ENCODE measurements at places on chromosomes 16 and 17.
A peak's percentile ranks its signal among the peaks of the same experiment; 100 is the strongest.

DNA sequence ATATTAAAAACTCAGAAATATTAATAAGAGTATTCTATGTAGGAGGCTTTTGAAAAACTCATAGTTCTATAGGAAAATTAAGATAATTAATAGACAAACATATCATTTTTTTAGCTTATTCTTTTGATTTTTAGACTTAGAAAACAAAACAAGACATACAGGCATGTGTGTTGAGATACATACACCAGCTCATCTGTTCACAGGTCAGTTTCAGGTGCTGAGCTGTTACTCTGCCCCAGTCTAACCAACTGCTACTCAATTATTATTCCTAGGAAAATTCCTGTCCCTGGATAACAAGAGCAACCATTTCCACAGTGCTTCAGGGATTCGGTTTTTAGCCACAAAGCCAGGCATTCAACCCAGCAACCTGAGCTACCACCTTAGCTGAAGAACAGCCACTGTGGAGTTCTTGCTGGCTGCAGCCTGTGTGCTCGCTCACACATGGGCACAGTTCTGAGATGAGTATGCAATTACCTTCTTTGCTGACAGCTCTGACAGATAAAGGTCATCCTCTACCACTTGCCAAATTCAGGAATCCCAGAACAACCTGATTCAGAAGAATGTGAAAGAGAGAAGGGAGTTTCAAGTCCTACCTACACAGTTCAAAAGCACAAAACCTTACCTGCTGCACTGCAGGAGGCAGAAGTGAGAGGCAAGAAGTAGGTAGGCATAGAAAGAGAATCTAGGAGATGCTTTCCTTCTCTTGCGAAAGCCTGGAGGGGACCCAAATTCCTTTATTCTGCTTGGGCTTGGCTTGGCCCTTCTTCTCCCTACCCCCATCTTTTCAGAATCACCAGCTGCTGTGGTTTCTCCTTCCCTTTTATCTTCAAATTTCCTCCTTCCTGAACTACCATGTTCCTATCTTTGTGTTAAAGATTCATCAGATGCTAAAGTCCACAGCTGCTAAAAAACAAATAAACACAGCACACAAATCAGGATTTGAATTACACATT, 62.7 kb downstream of the TEX2 start:
- no peak for DNase-seq

DNA sequence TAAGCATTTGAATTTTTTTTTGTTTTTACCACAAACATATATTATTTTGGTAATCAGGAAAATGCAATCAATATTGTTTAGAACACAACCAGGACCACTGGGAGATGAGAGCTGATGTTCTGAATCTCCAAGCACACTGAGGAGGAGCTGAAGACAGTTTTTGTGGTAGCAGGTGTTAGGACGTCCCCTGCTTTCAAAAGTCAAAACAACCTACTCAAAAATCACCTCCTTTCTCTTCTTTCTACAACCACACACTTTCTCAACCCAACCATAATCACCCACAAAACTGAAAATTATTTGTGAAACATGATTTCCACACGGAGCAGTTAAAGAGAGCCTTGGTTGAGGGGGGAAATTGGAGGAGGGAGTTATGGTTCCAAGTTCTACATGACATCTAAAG, 26.7 kb upstream of the CFAP20 start:
- DNase-seq, result no peak

GRCh38 chr17:73533127-73533526, 111.1 kb downstream of the SDK2 start:
- DNase-seq, result no peak

DNA sequence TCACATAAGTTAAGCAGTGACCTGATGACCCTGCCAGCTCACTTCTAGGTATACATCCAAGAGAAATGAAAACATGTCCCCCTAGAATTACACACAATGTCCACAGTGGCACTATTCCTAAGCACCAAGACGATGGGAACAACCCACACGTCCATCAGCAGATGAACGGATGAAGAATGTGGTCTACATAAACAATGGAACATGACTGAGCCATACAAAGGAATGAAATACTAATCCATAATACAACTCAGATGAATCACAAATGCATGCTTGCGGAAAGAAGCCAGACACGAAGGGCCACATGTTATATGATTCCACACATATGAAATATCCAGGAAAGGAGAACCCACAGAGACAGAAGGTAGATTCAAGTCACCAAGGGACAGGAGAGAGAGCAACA, 17.4 kb downstream of the USP22 start:
- no peak for DNase-seq

DNA sequence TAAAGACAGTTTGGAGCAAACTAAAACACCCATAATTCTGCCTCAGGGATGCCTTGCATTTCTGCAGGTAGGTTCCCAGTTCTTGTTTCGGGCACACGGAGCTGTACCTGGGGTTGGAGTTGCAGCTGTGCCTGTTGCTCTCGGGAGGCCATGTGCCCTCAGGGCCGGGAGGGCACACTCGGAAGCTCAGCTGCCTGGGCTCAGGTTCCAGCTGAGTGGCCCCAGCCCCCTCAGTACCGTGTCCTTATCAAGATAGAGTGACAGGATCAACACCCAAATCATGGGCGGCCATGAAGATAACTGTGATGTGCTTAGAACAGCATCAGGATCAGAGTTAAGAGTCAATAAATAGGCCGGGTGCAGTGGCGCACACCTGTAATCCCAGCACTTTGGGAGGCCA, 107.9 kb downstream of the SNX29 start:
- DNase-seq, result no peak

DNA sequence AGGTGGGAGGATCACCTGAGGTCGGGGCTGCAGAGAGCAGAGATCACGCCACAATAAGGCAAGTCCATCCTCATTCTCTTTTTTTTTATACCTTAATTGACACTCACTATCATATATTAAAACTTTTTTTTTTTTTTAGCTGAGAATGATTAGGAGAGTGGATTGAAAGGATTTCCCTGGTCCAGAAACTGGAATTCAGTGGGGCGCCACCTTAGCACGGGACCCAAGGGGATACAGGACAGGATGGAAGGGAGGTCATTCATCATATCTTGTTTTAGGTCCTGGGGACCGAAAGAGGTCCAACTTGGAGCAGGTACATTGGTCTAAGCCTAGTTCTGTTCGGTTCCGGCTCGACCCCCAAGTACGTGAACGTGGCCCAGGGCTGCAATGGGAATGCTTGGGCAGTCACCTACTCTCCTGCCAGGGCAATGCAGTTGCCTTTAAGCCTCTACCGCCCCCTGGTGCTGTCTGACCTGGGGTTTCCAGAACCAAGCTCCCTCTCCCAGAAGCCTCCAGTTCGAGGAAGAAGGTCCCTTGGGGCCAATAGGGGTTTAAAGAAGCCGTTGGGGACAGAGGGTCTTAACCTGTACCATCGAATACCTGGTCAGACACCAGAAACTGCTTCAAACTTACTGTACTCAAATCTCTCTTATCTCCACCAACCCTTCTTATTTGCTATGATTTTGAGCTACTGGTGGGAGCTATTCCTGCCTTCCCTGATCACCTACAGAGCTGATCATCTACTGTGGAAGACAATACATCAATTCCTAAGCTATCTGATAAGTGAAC, 19.9 kb upstream of the GPATCH8 start:
- DNase-seq, result peak; percentile 82

DNA sequence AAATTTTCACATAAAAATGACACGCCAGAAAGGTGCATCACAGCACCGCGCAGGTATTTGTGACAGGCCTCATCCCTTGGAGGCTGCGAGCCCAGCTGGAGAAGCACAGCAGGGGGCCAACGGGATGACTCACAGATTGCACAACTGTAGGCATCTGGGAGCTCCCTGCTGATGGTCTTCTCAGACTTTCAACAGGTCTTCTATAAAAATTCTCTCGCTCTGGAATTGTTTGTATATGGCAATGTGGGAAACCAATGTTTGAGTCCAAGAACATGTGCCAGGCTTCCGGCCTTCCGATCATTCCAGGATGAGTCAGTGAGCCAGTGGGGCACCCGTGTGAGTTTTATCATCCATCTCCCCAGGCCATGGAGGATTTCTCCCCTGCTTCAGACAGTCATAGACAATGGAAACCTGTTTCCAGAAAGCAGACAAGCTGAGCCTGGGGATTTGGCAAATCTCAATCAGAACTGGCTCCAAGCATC, 24.1 kb upstream of the ADORA2B start:
- peak; percentile 97 for DNase-seq

DNA sequence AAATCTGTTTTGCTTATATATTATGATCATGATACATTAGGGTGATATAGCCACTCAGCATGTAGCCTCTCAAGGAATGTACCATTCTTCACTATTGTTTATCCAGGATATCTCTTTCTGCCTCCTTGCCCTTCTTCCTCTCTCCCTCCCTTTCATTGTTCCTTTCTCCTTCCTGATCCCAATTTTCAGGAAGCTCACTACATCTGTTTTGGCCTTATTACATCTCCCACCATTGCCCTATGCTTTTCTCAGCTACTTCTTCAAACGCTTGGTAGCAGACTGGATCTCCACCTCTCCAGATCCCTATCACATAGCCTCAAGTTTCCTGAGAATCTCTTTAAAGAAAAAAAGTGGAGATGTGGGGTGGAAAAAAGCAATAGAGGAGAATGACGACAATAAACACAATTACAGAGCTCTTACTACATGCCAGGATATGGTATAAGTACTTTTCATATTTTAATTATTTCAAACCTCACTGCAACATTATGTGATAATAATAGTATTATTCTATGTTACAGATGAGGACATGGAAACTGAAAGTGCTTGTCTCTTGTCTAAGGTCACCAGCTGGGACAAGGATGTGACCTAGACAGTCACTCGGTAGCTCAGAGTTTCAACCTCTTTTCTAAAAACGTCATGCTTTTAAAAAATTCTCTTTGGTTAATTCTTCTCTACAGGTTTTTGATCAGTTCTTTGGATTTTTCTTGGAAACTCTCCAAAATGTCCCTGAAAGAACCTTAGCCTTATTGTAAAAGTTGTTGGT, 959.1 kb downstream of the CDH11 start:
- DNase-seq, result no peak

- no peak for DNase-seq
Observed at GRCh38 chr16:75280331-75280804, 28.9 kb upstream of the BCAR1 start.

DNA sequence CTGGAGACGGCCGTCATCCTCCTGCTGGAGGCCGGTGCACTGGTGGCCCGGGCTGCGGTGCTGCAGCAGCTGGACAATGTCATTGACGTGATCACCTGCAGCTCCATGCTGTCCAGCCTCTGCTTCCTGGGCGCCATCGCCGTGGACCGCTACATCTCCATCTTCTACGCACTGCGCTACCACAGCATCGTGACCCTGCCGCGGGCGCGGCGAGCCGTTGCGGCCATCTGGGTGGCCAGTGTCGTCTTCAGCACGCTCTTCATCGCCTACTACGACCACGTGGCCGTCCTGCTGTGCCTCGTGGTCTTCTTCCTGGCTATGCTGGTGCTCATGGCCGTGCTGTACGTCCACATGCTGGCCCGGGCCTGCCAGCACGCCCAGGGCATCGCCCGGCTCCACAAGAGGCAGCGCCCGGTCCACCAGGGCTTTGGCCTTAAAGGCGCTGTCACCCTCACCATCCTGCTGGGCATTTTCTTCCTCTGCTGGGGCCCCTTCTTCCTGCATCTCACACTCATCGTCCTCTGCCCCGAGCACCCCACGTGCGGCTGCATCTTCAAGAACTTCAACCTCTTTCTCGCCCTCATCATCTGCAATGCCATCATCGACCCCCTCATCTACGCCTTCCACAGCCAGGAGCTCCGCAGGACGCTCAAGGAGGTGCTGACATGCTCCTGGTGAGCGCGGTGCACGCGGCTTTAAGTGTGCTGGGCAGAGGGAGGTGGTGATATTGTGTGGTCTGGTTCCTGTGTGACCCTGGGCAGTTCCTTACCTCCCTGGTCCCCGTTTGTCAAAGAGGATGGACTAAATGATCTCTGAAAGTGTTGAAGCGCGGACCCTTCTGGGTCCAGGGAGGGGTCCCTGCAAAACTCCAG, 1.1 kb downstream of the MC1R start:
- DNase-seq, result no peak

DNA sequence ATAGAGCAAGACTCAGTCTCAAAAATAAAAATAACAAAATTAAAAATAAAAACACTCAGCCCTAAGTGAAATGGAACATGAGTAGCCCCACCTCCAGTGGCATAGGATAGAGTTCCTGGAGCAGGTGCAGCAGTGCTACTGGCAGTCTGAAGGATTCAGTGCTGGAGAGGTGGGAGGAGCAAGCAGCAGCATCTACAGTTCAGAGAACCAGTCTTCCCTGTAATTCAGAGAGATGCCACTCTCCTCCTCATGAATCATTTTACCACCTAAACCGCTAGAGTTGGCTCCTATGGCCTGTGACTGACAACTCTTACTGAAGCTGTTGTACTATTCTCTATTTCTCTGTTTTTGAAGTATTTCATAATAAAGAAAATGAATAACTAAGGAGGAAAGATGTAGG, 56.0 kb upstream of the SMURF2 start:
- DNase-seq, result no peak

DNA sequence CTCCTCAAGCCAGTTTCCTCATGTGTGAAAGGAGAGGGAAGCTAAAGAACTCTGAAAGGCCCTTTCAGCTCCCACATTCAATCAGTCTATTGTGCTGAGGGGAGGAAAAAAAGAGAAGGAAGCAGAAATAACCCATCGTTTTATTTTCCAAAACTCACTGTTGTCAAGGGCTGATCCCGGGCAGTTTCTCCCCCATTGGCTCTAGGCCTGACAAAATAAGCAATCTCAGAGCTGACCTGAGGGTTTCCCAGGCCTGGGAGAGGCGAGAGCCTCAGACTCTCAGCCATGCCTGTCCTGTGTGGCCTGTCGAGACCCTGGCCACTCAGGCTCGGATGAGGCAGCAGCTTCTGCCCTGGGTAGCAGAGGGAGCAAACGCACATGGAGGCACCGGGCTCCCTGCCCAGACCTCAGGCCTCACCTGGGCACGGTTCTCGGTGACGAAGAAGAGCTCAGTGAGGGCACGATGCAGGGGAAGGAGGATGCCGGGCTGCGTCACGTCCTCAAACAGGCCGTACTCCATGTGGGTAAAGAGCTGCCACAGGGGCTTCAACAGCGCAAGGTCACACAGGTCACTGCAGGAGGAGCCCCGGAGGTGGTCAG, 45.0 kb upstream of the ATP2A3 start:
- DNase-seq, result no peak

GRCh38 chr16:12398029-12398682, 405.5 kb downstream of the CPPED1 start:
- no peak for DNase-seq

DNA sequence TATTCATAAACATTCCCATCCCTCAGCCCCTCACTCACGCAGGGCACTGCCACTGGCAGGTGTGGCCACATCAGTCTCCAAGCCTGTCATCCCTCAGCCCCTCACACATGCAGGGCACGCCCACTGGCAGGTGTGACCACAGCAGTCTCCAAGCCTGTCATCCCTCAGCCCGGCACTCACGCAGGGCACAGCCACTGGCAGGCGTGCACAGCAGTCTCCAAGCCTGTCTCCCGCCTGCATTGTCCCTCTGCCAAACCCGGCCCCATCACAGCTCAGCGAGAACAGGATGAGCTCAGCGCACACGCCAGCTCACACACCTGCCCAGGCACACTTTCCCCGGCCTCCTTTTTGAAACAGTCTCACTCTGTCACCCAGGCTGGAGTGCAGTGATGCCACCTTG, 11.4 kb upstream of the KREMEN2 start:
- DNase-seq, result no peak

All from HTR-8/SVneo (cell line).